WTC11 (cell line): ENCODE measurements at places on chromosomes 3 and 15. TPM values are rescaled to one million over a fixed set of nuclear protein-coding genes. Genes with fewer than 3 reads are reported as not detected.

The TRH gene
- total RNA-seq, result 0.16 to 0.27 TPM (median 0.22 TPM) in 3 replicates

DNA sequence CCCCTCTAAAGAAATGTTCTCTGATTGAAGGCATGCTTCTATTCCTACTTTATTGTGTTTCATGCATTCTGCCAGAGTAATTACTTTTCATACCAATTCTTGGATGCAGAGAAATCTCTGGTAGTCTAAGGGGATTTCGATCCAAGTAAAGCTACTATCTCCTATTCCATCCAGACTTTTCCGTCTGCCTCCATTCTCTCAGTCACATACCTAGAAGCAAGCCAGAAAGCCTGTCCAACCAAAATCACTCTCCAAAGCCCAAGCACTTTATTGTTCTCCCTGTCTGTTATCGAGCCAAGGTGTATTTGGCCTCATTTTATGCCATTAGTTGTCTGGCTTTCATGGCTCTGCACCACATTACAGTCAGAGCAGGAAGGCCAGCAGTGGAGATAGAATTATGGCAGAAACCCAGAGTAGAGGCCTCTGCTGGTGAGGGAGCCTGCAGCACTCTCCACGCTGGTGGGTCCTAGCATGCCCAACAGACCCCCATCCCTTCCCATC, 95.9 kb downstream of the SLC49A4 start:
- peaks cover 47% of the 10 kb centered on the region for H3K4me1 ChIP-seq
- peaks cover 8% of the 10 kb centered on the region for H3K36me3 ChIP-seq
- peak overlapping the region; percentile 75 for H3K27ac ChIP-seq
- DNase-seq, result no peak
- H3K27me3 ChIP-seq, result peaks cover 8% of the 10 kb centered on the region

- H3K27ac ChIP-seq, result no peak overlapping the region
- no peak for DNase-seq
- peaks cover 8% of the 10 kb centered on the region for H3K36me3 ChIP-seq
- peaks cover 13% of the 10 kb centered on the region for H3K4me1 ChIP-seq
- H3K4me3 ChIP-seq, result no peak overlapping the region
Measured at GRCh38 chr3:16377196-16377595, 112.2 kb downstream of the OXNAD1 start.

GRCh38 chr15:91027677-91028076, 5.3 kb upstream of the VPS33B start:
- no peaks in the 10 kb centered on the region for H3K36me3 ChIP-seq
- no peak overlapping the region for H3K4me3 ChIP-seq
- no peaks in the 10 kb centered on the region for H3K27me3 ChIP-seq
- H3K27ac ChIP-seq, result no peak overlapping the region

The CPLX3 gene
- 0.09 to 0.21 TPM (median 0.09 TPM) in 3 replicates for total RNA-seq

DNA sequence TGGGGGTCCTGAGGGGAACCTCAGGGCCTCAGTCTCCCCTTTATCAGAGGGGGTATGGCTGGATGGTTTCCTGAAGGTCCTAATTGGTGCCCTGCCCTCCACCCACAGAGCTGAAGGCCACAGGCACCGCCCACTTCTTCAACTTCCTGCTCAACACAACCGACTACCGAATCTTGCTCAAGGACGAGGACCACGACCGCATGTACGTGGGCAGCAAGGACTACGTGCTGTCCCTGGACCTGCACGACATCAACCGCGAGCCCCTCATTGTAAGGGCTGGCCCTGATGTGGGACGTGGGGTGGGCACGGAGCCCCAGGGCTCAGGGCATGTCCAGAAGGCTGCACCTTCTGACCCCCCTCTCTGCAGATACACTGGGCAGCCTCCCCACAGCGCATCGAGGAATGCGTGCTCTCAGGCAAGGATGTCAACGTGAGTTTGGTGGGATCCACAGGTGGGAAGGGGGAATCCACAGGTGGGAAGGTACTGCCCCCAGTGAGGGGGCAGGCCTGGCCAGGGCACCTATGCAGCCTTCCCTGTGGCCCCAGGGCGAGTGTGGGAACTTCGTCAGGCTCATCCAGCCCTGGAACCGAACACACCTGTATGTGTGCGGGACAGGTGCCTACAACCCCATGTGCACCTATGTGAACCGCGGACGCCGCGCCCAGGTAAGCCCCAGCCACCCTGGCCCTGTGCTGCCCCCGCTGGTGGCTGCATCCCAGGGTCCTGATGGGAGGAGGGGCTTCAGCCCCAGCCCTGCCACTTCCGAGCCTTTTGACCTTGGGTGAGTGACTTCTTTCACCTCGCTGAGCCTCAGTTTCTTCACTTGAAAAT, 17.5 kb upstream of the GNAT1 start:
- no peak for DNase-seq
- peaks cover 11% of the 10 kb centered on the region for H3K4me1 ChIP-seq
- peak overlapping the region; percentile 89; the same call in 1 of the 2 replicates for H3K27ac ChIP-seq
- H3K36me3 ChIP-seq, result peaks cover 27% of the 10 kb centered on the region

DNA sequence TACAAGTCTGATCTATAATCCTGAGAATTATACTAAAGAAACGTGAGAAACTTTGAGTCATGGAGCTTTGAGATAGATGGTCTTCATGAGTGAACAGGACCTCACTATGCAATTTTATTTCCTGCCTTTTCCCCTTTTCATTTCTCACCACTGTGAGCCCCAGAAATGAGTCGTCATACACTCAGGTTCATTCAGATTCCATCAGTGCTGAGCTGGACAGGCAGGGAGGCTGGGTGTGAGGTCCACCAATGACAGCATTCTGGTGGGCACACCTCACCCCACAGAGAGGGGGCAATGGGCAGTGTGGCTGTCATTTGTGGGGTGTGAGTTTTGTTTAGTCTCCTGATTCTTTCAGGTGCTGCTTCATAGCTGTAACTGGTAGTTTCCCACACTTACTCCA, 16.9 kb downstream of the TIGIT start:
- H3K36me3 ChIP-seq, result no peaks in the 10 kb centered on the region
- no peaks in the 10 kb centered on the region for H3K4me1 ChIP-seq
- no peak overlapping the region for H3K27ac ChIP-seq
- no peaks in the 10 kb centered on the region; the same call in 1 of the 2 replicates for H3K27me3 ChIP-seq
- H3K4me3 ChIP-seq, result no peak overlapping the region
- no peak for DNase-seq

DNA sequence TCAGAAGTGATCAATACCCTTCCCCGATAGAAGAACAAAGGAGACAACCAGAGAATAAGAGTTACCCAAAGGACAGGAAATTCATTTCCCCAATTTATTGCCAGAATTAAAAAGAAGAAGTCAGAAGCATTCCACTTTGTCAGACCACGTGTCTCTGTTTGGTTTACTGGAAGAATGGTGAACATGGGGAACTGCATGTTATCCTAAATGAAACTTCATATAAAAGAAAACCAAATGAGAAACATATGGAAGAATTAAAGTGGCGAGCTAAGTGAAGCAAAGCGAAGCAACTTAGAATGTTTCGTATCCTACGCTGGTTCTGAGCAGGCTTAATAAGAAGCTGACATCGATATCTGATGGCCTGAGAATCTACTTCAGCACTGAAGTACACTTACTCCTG, 190.7 kb downstream of the MAGI1 start:
- 0 out of 2 replicates have a peak, but pooled peaks cover 5% of the 10 kb centered on the region for H3K4me1 ChIP-seq
- no peaks in the 10 kb centered on the region for H3K27me3 ChIP-seq
- H3K27ac ChIP-seq, result no peak overlapping the region
- H3K4me3 ChIP-seq, result no peak overlapping the region
- DNase-seq, result no peak

GRCh38 chr3:33826688-33827087, 28.3 kb downstream of the PDCD6IP start:
- peaks cover 20% of the 10 kb centered on the region for H3K4me1 ChIP-seq
- no peaks in the 10 kb centered on the region for H3K27me3 ChIP-seq
- no peak overlapping the region for H3K4me3 ChIP-seq
- peaks cover 46% of the 10 kb centered on the region for H3K36me3 ChIP-seq
- no peak overlapping the region for H3K27ac ChIP-seq

DNA sequence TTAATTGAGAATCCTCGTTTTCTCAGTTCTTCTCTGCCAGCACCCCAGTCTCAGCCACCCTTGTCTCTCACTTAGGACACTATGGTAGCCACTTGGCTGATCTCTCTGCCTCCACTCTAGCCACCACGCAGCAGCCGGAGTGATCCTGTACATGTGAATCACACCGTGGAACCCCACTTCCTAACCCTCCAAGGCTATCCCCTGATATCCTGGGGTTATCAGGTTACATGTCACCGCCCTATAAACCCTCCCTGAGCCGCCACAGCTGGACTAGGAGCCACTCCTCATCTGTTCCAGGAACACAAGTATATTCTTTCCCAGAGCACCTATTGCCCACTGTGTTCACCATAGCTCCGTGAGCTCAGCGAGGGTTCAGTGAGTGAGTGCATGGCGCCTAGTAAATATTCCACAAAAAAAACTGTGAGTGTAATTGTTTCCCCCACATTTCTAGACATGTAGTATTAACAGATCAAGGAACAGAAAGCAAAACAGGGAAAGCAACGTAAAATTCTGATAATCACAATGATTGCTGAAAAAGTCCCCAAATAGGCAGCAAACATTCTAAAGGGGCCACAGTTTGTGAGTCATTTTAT, 661 bp upstream of the PARP14 start:
- H3K27ac ChIP-seq, result peak overlapping the region; percentile 64
- no peak for DNase-seq
- peak overlapping the region; percentile 83 for H3K4me3 ChIP-seq
- peaks cover 2% of the 10 kb centered on the region for H3K36me3 ChIP-seq
- peaks cover 28% of the 10 kb centered on the region for H3K4me1 ChIP-seq

The PPP1R14D gene
- 0.25 TPM in 1 of 3 replicates, not detected in the others for total RNA-seq

- H3K4me1 ChIP-seq, result no peaks in the 10 kb centered on the region
Measured at GRCh38 chr15:85116925-85117646, 135.4 kb downstream of the PDE8A start.

The REC114 gene
- total RNA-seq, result not detected in 3 replicates

The RETNLB gene
- not detected in 3 replicates for total RNA-seq

GRCh38 chr3:45830121-45830520, 11.8 kb downstream of the LZTFL1 start:
- no peaks in the 10 kb centered on the region for H3K4me1 ChIP-seq
- no peak overlapping the region for H3K4me3 ChIP-seq
- H3K27ac ChIP-seq, result no peak overlapping the region
- H3K27me3 ChIP-seq, result no peaks in the 10 kb centered on the region
- H3K36me3 ChIP-seq, result peaks cover 2% of the 10 kb centered on the region; the same call in 1 of the 2 replicates
- DNase-seq, result no peak

The FGF12 gene
- total RNA-seq, result 8.0 to 13.5 TPM (median 11.0 TPM) in 3 replicates

The SCN5A gene
- 10.0 to 13.6 TPM (median 11.8 TPM) in 3 replicates for total RNA-seq

- H3K36me3 ChIP-seq, result no peaks in the 10 kb centered on the region
- H3K4me1 ChIP-seq, result peaks cover 10% of the 10 kb centered on the region
- DNase-seq, result no peak
- H3K27ac ChIP-seq, result no peak overlapping the region
Measured at GRCh38 chr3:35737934-35738706, 98.8 kb downstream of the ARPP21 start.

- H3K27me3 ChIP-seq, result no peaks in the 10 kb centered on the region; the same call in 1 of the 2 replicates
- H3K4me3 ChIP-seq, result no peak overlapping the region
- peaks cover 25% of the 10 kb centered on the region for H3K4me1 ChIP-seq
- DNase-seq, result no peak
Measured at GRCh38 chr15:98150536-98150935, 190.0 kb downstream of the ARRDC4 start.

The GPR15 gene
- total RNA-seq, result 0.14 TPM in 1 of 3 replicates, not detected in the others

The TGM4 gene
- not detected in 3 replicates for total RNA-seq

DNA sequence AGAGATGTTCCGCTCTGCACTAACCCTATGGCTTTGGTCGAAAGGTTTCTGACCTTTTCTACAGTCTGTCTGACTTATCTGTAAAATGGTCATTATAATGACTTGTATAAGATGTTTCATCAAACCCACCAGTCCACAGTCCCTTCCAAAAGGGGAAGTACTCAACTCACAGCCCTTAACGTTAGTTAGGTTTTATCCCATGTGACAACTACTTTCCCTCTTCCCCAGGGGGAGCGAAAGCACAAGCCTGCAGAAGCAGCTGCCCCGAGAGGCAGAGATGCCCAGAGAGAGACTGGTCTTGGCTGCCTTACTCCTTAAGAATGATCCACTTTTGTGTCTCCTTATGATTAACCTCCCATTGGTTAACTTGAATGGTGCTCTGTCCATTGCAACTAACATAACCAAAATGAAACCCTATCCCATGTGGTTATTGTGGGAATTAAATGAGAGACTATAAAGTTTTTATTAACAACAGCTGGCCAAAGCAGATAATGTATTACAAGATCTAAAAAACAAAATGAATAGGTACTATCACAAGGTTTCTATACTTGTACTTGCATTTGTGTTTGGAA, 6.4 kb downstream of the ASTE1 start:
- H3K27me3 ChIP-seq, result no peaks in the 10 kb centered on the region
- no peak overlapping the region for H3K4me3 ChIP-seq
- H3K4me1 ChIP-seq, result no peaks in the 10 kb centered on the region
- H3K36me3 ChIP-seq, result peaks cover 24% of the 10 kb centered on the region
- no peak overlapping the region for H3K27ac ChIP-seq

GRCh38 chr15:76195506-76196268, 115.6 kb downstream of the ETFA start:
- peaks cover 22% of the 10 kb centered on the region for H3K4me1 ChIP-seq
- no peak overlapping the region for H3K4me3 ChIP-seq
- no peak overlapping the region; the same call in 1 of the 2 replicates for H3K27ac ChIP-seq
- no peak for DNase-seq
- H3K27me3 ChIP-seq, result peaks cover 4% of the 10 kb centered on the region

DNA sequence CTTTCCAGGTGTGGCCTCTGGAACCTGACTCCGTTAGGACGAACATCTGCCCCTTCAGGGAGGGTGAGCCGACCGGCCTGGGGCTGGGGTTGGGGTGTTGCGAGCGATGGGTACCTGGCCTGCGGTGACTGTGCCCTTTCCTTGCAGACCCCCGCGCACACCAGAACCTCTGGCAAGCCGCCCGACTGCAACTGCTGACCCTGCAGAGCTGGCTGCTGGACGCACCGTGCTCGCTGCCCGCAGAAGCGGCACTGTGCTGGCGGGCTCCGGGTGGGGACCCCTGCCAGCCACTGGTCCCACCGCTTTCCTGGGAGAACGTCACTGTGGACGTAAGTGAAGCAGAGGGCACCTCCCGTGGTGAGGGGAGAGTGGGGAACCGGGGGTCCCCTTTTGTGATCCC, 5.5 kb upstream of the CRELD1 start:
- no peak for DNase-seq
- peaks cover 12% of the 10 kb centered on the region for H3K27me3 ChIP-seq
- H3K27ac ChIP-seq, result no peak overlapping the region
- H3K4me3 ChIP-seq, result no peak overlapping the region
- H3K36me3 ChIP-seq, result peaks cover 5% of the 10 kb centered on the region; the same call in 1 of the 2 replicates

DNA sequence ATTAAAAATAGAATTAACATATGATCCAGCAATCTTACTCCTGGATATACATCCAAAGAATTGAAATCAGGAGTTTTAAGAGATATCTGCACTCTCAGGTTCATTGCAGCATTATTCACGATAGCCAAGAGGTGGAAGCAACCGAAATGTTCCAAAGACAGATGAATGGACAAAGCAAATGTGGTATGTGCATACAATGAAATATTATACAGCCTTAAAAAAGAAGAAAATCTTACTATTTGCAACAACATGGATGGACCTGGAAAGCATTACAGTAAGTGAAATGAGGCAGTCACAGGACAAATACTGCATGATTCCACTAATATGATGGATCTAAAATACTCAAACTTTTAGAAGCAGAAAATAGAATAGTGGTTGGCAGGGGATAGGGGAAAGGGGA, 9.3 kb upstream of the TMEM158 start:
- H3K27me3 ChIP-seq, result no peaks in the 10 kb centered on the region
- no peak for DNase-seq
- H3K27ac ChIP-seq, result no peak overlapping the region
- no peak overlapping the region for H3K4me3 ChIP-seq
- no peaks in the 10 kb centered on the region; the same call in 1 of the 2 replicates for H3K36me3 ChIP-seq
- peaks cover 15% of the 10 kb centered on the region for H3K4me1 ChIP-seq
